Large intestine (tissue), 12 donors: ENCODE measurements at places on chromosomes 11 and 22. TPM values are rescaled to one million over a fixed set of nuclear protein-coding genes. Genes with fewer than 3 reads are reported as not detected.

SCUBE2 gene
- 10.7 TPM for polyA plus RNA-seq

GLYATL1 gene
- 10.0 TPM for polyA plus RNA-seq

TMEM191B gene
- polyA plus RNA-seq, result 8.1 TPM

OR52H1 gene
- not detected for polyA plus RNA-seq

PAX6 gene
- 6.7 TPM for polyA plus RNA-seq

DNA sequence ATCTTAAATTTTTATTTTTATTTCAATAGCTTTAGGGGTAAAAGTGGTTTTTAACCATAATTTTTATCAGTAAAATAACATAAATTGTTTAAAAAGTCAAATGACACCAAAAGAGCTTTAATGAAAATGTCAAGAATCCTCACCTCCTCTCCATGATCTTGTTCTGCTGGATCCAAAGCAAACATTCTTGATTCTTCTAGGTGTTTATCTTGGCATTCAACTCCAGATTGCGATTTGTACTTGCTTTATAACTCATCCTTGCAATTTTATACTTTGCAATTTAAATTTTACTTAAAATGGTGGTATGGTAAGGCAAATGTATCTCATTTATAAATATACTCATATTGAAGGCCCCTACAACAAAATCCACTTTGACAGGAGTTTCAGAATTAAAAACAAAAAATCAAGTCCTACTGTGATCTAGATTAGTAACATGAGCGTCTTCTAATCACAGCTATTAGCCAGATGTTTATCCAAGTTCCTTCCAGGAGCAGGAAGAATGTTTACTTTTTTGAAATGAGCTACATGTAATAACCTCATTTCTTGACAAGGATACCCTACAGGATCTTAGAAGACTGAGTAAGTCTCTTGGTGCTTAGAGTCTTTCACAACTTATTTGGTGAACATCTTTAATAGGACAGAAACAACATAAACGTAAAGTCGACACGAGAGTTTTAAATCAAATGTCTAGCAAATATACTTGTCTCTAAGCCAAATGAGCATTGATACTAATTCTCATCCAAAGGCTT lies 72.4 kb upstream of the CARD18 start:
- H3K4me1 ChIP-seq, result no peaks in the 10 kb centered on the region
- H3K36me3 ChIP-seq, result no peaks in the 10 kb centered on the region
- no peak for DNase-seq
- H3K27me3 ChIP-seq, result no peaks in the 10 kb centered on the region
- no peak overlapping the region for H3K4me3 ChIP-seq
- no peak overlapping the region for H3K27ac ChIP-seq

- no peak for DNase-seq
- no peak overlapping the region for H3K4me3 ChIP-seq
- no peak overlapping the region for H3K27ac ChIP-seq
- no peaks in the 10 kb centered on the region for H3K36me3 ChIP-seq
- peaks cover 4% of the 10 kb centered on the region for H3K4me1 ChIP-seq
Observed at GRCh38 chr11:1647901-1648652, 18.5 kb downstream of the KRTAP5-5 start.

DNA sequence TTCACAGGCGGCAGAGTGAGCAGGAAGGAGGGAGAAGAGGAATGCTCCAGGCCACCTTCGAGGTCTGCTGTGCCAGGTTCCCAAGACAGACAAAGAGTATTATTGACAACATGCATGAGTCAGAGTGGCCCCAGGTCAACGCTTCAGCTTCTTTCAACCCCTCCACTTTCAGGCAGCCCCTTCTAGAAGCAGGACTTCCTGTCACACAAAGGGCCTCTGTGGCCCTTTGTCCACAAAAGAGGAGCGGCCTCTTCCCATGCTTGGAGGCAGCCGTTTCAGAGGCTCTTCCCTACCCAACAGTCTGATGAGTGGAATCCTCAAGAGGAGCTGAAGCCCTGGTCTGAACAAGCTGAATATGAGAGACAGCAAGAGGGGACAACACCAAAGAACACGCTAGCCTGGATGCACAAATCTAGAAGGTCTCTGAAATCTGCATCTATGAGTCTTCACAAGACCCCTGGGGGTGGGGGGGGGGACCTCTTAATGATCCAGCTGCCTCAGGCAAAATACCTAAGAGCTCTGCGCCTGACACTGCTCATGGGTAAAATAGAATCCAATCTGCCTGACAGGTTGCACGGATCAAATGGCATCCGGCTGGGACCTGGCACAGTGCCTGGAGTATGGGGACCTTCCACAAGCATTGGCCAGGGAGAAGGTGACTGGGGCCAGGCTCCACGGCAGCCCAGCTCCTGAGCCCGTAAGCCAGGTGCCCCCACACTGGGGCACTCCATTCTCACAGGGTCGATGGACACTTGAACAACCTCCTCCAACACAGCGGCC lies 67.5 kb downstream of the PACSIN2 start:
- peak; percentile 63 for DNase-seq
- H3K36me3 ChIP-seq, result peaks cover 15% of the 10 kb centered on the region
- H3K4me3 ChIP-seq, result no peak overlapping the region

DNA sequence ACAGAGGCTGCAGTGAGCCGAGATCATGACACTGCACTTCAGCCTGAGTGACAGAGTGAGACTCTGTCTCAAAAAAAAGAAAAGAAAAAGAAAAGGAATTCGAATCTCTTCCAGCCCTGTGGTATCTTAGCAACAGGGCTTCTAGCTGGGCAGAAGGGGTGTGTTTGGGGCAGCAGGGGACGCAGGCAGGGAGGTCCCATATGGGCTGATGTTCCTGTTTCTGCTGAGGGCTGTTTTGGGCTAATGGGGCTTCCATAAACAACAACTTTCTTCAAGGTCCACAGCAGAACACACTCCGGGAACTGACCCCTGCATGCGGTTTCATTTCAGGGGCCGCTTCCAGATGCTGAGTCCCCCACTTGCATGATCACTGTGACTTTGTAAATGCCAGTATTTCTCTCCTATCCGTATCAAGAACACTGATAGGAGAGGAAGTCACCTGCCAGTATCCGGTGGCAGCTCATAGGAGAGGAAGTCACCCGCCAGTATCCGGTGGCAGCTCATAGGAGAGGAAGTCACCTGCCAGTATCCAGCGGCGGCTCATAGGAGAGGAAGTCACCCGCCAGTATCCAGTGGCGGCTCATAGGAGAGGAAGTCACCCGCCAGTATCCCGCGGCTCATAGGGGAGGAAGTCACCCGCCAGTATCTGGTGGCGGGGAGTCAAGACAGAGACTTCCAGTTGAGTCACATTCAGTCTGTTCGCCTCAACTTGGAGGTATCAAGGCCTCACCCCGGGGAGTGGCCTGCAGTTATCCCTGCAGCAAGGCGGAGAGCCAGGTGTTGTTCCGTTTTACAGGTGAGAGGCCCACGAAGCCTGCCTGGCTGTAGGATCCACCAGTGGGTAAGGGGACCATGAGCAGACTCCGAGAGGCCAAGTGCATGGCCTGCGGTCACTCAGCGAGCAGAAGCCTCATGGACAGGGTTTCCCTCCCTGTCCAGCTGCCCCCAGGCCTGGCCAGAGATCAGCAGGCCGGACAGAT lies 8.3 kb upstream of the FGF19 start:
- H3K36me3 ChIP-seq, result no peaks in the 10 kb centered on the region
- no peak overlapping the region for H3K4me3 ChIP-seq
- no peak for DNase-seq
- no peak overlapping the region for H3K27ac ChIP-seq

DNA sequence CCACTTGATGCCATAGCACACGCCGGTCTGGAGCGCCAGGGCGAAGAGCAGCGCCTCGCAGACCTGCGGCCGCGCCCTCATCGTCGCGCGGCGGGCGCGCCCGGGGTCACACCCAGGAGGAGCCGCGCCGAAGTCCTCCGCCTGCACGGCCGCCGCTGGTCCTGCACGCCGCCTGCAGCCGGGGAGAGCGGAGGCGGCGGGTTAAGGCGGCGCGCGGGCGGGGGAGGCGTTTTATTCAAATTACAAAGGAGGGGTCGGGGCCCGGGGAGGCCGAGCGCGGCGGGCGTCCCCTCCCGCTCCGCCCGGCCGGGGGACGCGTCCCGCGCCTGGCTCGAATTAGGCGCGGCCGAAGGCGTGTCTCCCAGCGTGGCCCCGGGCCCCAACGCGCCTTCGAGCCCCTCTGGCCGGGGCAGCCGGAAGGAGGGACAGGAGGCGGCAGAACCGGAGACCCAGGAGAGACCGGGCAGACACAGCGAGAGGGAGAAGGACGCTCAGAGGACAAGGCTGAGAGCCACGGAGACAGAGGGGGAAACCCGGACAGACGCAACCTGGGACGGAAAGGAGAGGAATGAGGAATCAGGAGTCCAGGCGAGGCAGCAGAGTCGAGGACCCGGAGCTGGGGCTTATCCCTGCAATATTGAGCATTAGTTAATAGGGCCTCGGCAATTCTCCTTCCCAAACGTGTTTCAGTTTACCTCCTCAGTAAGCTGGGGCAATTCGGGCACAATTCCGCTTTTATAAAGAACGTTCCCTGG lies at the start of gene WNT11:
WNT11 (minus strand) TSS at position 176 of the 755 bp plus-strand sequence; CDS start at position 81, 95 bp downstream.
- no peak within 1 kb of the TSS for H3K27ac ChIP-seq
- H3K36me3 ChIP-seq, result no peaks in the 10 kb centered on the region
- DNase-seq, result peak; percentile 76
- peaks cover 54% of the 10 kb centered on the region for H3K4me1 ChIP-seq

GRCh38 chr11:27558401-27558800 lies 51.8 kb upstream of the LIN7C start:
- H3K27me3 ChIP-seq, result no peaks in the 10 kb centered on the region
- no peak overlapping the region for H3K4me3 ChIP-seq
- no peak overlapping the region for H3K27ac ChIP-seq
- no peak for DNase-seq
- no peaks in the 10 kb centered on the region for H3K36me3 ChIP-seq

DNA sequence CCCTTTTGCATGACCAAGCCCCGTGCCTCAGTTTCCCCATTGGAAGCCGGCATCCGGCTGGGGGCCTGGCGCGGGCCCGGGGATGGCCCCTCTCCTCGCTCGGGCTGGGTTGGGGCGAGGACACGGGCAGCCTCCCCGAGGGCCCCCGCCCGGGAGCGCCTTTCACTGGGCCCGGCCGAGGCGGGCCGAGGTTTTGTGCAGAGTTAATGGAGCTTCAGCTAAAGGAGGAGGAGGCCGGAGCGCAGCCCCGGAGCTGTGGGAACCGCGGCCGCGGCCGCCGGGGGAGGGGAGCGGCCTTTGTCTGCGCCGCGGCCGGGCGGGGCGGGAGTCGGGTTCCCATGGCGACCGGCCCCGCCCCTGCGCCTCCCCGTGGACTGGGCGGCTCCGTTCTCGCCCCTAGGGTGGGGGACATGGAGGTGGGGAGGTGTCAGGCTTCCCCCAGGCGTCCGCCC lies 1.4 kb upstream of the MAPK11 start:
- H3K27me3 ChIP-seq, result peaks cover 44% of the 10 kb centered on the region
- no peak overlapping the region for H3K27ac ChIP-seq
- peak overlapping the region; percentile 24 for H3K4me3 ChIP-seq

- no peak overlapping the region for H3K27ac ChIP-seq
- DNase-seq, result no peak
- no peaks in the 10 kb centered on the region for H3K4me1 ChIP-seq
Observed at GRCh38 chr11:115300660-115301428, 203.4 kb downstream of the CADM1 start.

DNA sequence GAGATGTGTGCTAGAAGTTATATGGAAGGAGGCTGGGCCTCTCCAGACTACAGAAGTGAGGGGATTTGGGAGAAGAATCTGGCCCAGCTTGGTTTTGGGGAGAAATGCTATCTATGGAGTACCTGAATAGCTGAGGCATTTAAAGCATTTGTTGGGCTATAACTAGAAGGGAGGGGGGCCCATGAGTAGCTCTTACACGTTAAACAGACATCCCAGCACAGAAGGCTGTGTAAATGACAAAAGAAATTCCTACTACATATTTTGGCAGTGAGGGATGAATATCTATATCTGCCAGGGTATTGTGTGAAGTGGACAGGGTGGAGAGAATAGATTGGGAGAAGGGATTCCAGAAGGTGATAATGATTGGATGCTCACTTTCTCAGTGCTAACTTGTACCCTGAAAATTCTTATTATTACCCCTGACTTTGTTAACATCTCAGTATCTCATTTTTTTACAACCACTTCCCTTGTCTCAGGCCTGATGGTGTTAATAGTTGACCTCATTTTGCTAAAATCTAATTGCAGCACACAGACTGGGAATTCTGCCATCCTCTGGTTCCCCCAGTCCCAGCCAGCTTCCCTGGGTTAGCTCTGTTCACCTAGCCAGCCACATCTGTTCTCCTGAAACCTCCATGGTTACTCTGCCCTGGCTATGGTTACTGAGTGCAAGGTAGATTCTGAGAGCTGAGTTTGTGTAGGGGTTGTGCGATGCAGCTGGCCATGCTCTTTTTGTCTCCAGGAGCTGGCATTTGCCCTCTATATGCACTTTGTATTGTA lies 28.8 kb upstream of the RRM1 start:
- H3K27me3 ChIP-seq, result no peaks in the 10 kb centered on the region
- H3K36me3 ChIP-seq, result no peaks in the 10 kb centered on the region
- H3K27ac ChIP-seq, result no peak overlapping the region
- no peaks in the 10 kb centered on the region for H3K4me1 ChIP-seq
- H3K4me3 ChIP-seq, result no peak overlapping the region
- DNase-seq, result no peak

- no peaks in the 10 kb centered on the region for H3K4me1 ChIP-seq
- DNase-seq, result no peak
- H3K27ac ChIP-seq, result no peak overlapping the region
Observed at GRCh38 chr11:15716550-15716949, 601.8 kb downstream of the INSC start.

DNA sequence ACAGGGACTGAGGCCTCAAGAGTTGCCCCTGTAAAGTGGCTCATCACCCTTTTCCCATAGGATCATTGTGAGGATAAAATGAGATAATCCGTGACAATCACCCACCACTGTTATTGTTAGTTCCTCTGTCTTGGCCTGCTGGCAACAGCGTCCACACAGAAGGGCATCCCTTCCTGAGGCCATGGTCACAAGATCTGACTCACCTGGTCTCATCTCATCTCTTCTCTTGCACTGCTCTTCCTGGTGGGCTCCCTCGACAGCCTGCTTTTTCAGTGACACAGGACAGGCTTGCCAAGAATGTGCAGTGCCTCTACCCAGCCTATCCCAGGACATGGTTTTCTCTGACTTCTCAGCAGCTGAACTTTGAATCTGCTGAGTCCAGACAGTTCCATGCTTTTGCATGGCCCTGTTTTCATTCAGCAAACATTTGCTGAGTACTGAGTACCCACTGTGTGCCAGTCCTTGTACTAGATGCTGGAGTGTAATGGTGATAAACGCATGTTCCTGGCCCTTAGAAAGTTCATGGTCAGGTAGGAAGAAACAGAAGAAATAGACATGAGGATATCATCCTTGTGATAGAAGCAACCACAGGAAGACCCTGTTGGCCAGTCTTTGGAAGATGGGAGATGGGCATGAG lies 3.3 kb downstream of the STX3 start:
- no peaks in the 10 kb centered on the region for H3K27me3 ChIP-seq
- H3K4me3 ChIP-seq, result no peak overlapping the region
- DNase-seq, result no peak
- peaks cover 22% of the 10 kb centered on the region for H3K36me3 ChIP-seq
- peaks cover 42% of the 10 kb centered on the region for H3K4me1 ChIP-seq
